Fibroblast of the aortic adventitia (primary cell): ENCODE measurements at places on chromosomes 3 and 15.

DNA sequence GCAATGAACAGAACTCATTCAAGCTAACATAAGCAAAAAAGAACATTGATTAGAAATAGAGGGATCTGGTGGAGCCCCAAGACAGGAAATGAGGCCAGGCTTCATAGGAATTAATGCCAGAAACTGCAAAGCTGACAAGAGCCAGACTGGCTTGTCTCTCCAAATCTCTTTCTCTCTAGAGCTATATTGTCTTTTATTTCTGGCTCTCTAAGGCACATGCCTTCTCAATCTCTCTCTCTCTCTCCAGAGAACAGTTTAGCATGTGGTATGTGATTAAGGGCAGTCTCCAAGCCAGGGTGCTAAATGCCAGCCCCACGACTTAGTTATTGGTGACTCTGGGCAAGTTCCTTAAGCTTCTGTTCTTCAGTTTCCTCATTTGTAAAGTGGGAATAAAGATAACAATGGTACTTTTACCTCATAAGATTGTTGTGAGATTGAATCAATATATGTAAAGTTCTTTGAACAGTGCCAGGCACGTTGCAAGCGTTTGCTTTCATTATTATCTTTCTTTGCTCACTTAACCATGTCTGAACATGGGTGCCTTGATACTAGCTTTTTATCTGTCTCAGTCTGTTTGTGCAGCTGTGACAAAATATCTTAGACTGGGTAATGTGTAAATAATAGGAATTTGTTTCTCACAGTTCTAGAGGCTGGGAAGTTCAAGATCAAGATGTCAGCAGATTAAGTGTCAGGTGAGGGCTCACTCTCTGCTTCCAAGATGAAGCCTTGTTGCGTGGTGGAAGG lies 123.2 kb downstream of the BDH1 start:
- DNase-seq, result peak; percentile 35

DNA sequence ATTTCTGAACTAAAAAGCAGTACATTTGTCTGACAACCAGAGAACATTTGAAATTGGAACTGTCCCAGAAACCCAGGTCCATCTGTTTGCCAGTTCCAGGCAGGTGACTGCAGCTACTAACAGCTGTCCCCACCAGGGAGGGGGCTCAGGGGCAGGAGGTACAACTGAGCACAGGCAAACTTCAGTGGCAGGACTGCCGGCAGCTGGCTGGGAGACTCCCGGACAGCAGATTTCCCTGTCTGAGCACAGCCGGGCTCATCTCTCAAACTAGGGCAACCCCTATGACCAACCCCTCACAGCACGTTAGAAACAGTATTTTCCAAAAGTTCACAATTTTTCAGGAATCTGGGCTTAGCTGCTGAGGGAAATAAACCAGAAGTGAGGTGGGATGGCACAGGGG lies 88.8 kb downstream of the MEGF11 start:
- no peak for DNase-seq

GRCh38 chr15:80331886-80332406 lies 72.2 kb upstream of the ARNT2 start:
- no peak for DNase-seq

DNA sequence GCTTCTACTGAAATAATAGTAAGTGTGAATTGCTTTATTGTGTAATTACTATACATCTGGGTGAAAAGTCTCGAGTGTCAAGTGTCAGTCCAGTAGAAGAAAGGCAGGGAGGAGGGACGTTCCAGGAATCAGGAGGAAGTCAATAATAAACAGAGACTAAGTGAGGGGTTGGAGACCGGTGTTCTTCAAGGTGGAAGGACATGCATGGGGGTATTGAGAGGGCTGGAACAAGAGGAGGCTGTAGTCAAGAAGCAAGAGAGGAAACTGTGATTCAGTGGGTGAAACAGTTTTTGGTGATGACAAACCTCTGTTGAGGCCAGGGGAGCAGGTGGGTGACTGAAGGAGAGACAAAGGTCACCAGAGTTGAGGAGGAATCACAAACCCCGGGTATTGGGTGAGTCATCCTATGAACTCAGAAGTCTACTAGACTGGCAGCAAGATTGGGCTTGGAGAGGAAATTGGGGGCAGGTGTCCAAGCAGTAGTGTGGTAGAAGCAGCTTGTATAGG lies 11.6 kb upstream of the SCAMP5 start:
- DNase-seq, result no peak

DNA sequence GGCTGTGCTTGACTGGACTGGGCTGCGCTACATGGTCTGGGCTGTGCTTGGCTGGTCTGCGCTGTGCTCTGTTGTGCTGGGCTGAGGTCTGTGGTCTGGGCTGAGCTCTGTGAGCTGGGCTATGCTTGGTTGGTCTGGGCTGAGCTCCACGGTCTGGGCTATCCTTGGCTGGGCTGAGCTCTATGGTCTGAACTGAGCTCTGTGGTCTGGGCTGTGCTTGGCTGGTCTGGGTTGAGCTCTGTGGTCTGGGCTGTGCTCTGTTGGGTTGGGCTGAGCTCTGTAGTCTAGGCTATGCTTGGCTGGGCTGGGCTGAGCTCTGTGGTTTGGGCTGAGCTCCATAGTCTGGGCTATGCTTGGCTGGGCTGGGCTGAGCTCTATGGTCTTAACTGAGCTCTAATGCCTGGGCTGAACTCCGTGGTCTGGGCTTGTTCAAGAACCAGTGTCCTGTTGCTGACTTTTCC lies 92.0 kb downstream of the PLXNA1 start:
- DNase-seq, result peak; percentile 91

DNA sequence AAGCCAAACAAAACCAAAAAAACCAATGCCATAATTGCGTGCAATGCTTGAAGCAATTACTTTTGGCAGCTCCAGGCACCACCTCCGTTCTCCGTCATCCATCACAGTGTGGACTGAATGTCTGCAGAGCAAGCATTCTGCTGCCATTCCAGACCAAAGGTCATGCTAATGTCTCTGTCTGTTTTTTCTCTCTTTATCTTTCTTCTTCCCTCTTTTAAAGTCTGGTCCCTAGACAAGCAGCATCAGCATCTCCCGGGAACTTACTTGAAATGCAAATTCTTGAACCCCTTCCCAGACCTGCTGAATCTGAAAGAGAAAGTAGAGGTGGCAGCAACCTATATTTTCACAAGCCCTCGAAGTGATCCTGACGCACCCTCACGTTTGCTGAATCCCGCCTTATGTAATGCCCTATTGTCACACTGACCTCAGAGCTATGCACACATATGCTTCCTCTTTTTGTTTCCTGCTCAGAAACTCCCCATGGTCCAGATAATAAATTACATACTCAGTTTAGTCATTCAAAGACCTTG lies 297.3 kb upstream of the PROK2 start:
- peak; percentile 91 for DNase-seq

GRCh38 chr3:188946351-188947240 lies 225.2 kb upstream of the TPRG1 start:
- no peak for DNase-seq
